ENCODE measurements at places on chromosomes 16 and 17.

DNA sequence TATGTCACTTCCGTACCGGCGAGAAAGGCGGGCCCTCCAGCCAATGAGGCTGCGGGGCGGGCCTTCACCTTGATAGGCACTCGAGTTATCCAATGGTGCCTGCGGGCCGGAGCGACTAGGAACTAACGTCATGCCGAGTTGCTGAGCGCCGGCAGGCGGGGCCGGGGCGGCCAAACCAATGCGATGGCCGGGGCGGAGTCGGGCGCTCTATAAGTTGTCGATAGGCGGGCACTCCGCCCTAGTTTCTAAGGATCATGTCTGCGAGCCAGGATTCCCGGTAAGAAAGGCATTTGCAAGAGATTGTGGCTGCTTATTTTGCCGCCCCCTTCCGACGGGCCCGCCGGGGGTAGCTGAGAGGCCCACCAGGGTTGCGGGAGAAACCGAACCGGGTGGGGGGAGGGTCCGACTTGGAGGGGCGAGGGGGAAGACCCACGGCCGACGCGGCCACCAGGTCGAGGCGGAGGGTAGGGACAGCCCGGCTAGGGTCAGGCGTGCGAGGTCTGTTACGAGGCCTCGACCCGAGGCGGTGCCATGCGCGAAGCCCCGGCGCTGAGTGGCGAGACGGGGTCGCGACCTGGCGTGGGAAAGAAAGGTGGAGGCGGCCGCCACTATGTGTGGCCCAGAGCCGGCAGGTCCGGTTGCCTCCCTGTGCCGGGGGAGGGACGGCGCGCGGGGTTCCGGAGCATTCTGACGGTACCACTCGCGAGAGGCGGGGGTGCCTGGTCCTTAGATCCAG lies 6.7 kb upstream of the CD68 start:
- peak; percentile 85 for DNase-seq

GRCh38 chr16:67421030-67421429 lies 4.8 kb upstream of the ZDHHC1 start:
- no peak for DNase-seq

- no peak for DNase-seq
Measured at GRCh38 chr16:648071-648780, 939 bp upstream of the WDR90 start.

DNA sequence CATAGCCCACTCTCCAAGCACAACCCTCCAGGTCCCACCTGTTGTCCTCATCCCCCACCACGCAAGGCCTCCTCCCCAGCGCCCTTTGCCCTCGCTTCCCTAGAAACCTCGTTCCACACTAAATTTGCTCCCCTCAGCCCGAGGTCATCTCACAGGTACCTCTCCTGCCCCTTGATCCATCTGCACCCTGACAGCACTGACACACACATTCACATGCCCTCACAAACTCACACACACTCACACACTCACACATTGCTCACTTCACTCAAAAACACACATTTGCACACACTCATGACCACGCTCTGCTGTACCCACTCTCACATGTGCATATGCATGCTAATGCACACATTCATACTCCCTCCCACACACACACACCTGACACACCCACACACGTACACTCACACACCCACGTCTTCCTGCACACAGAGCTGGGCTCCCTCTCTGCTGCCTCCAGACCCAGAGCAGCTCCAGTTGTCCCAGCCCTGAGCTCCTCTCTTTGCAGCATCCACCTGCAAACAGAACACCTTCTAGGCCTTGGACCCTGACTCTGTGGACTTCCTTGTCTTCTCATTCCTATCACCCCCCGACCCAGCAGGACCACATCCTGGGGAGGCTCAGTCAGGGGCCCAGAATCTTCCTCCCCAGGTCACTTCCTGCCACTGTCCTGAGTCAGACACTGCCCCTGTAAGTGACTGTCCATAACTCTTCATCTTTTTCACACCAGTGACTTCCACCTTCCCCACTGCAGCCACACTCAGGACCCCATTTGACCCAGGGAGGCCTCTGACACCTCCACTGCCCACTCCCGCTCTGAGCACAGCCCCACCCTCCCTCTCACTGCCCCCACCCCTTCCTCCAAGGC lies 4.9 kb downstream of the ASGR2 start:
- no peak for DNase-seq

DNA sequence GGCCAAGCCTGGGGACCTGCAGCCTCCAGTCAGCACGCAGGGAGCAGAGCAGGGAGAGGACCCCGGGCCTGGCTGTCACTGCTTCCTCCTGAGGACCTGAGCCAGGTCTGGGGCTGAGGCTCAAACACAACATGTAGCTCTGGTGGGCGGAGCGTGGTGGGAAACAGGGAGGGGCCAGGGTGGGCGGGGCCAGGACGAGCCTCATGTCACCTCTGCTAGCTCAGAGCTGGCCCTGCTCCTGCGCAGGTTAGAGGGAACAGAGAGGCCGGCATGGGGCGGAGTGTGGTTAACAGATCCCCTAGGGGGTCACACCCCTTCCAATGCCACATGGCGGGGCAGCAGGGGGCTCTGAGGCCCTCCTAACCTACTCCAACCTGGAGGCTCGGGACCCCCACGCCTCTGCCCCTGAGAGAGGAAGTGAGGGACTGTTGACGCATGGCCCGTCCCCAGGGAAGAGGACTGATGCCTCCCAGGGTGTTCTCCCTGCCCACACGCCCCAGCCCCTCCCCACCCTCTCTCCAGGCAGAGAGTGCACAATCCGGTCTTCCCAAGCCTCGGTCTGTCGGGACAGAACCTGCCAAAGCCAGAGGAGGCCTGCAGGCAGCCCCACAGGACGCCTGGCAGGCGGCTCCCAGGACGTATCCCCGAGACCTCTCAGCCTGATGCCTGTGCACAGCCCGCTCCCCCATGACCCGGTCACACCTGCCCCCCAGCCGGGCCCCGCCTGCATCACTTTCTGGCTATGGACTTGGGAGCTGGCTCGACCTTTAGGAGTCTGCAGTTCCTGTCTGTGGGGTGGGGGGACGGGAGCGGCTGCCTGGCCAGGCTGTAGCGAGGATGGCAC lies 15.2 kb downstream of the PIEZO1 start:
- DNase-seq: no peak

DNA sequence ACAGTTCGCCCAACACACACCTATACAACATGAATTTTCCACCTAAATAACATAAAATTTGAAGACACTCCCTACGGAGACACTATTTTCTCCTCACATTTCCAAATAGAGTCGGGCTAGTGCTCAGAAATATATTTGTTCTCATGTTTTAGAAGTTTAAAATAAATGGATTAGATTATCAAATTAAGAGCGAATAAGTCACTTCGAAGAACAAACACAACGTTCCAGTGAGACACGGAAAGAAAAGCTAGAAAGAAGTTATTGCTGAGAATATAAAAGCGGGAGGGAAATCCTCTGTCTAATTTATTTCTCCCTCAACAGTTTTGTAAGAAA lies 2.0 kb upstream of the HS3ST3B1 start:
- DNase-seq: no peak

- DNase-seq: no peak
Measured at GRCh38 chr17:9228408-9229159, 207.3 kb downstream of the NTN1 start.

- DNase-seq: no peak
Measured at GRCh38 chr17:81043725-81044427, 8.9 kb downstream of the BAIAP2 start.

DNA sequence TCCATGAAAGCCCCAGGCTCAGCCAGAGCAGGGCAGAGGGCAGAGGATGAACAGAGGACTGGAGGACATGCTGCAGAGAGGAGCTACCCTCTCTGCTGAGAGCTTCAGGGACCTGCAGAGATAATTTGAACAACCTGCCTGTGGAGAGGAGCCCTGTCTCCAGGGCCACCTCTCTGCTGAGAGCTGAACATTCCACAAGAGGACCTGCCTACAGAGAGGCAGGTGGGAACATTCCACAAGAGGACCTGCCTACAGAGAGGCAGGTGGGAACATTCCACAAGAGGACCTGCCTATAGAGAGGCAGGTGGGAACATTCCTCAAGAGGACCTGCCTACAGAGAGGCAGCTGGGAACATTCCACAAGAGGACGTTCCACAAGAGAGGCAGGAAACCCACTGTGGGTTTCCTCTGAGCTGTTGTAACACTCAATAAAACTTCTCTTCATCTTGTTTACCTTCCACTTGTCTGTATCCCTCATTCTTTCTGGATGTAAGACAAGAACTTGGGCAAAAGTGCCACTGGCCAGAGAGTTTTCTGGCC lies 551.9 kb upstream of the CA10 start:
- DNase-seq: no peak

- DNase-seq: no peak
Measured at GRCh38 chr17:79916991-79917901, 78.0 kb upstream of the CBX4 start.

DNA sequence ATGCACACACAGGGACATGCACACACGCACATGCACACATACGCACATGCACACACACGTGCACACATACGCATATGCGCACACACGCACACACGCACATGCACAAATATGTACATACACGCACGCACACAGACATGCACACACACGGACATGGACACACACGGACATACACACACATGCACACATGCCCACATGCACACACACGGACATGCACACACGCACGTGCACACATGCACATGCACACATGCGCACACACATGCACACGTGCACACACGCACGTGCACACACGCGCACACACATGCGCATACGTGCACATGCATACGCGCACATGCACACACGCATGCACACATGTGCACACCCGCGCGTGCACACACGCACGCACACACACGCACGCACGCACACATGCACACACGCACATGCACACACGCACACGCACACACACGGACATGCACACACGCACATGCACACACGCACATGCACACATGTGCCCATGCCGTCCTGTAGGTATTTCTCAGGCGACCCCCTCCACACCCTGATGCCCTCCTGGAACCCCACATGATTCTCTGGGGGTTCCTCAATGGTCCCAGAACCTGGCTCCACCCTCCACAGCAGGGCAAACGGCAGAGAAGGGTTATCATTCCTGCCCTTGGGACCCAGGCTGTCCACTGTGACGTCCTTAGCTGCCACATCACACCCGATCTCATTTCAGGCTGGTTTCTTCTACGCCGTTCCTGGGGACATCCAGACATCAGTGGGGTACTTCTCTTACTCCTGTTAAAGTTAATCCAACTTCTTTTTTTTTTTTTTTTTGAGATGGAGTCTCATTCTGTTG lies 9.6 kb upstream of the RBFOX3 start:
- DNase-seq: no peak

GRCh38 chr16:85610446-85611193 lies 2.5 kb upstream of the GSE1 start:
- DNase-seq: no peak

DNA sequence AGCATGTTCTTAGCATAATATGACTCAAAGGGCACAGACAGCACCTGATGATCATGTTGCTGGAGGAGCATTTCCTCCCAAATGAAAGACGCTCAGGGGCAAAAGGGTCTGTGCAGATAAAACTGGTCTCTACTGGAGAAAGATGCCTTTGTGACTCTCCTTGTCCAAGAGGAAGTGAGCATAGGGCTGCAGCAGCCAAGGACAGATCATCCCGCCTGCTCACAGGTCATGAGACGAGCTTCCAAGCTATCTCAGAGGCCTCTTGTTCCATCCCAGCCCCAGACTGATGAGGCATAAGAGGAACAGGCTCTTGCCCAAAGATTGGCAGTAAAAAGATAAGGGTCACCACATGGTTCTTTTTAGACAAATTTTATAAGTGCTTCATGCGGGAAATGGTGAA lies 141.8 kb downstream of the KATNIP start:
- DNase-seq: no peak

DNA sequence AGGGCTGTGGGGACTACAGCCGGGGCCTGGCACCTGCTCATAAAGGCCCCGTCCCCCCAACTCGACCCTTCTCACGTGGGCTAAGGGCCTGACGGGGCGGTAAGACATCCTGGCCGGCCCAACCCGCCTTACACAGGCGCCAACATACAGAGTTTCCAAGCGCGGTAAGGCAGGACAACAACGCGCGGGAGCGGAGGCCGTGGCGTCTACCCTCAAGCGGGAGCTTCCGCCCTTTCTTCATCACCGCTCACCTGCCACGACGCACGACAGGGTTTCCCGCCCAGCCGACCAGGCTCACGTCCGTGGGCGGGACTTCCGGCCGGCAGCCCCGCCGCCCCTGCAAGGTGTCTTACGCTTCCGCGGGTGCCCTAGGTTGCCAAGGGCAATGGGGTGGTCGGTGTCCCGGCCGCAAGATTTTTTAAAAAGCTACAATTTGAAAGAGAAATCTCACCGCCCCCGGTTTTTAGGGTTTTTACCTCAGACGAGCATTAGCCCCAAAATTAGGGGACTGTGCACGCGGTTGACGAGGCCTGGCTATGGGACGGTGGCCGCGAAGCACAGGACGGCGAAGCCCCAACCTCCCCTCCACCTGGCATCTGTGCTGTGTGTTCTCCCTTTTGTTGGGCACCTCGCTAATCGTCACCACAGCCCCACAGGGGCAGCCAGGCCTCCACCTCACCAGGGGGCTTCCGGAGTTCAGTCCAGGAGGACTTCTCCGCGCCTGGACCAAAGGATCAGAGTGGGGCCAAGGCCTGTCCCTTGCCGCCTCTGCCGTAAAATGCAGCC lies at the start of gene TERB1:
TSS of gene TERB1 (minus strand) at position 265 of the 786 bp plus-strand sequence. CDS start 4,786 bp downstream, outside the sequence.
- no peak for DNase-seq

- no peak for DNase-seq
Measured at GRCh38 chr17:77779711-77780539, 178.6 kb upstream of the TNRC6C start.

DNA sequence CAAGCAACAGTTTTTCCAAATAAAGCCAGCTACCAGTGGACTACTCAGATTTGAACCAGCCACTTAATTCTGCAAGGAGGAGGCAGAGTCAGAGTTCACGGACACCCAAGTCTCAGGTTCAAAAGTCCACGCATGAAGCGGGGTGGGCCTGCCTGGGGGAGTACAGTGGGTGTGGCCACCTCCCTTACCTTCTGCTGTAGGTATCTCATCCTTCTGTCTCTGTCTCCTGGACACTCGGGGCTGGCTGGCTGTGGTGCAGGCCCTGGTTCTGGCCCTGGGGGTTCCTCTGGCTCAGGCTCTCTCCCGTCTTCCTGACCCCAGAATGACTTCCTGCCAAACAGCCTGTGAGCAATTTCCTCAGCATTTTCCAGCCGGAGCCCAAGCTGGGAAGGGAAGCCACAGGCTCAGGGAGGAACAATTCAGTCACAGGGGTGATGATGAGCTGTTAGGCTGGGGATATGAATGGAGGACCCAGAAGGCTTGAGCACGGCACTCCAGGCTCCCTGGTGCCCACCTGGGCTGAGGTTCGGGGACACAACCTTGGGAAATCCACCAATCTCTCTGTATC lies 101.9 kb downstream of the LITAF start:
- DNase-seq: no peak

- DNase-seq: no peak
Measured at GRCh38 chr16:55830658-55831294, 2.1 kb downstream of the CES1 start.

GRCh38 chr17:17942846-17943245 lies 29.4 kb downstream of the TOM1L2 start:
- no peak for DNase-seq

- DNase-seq: no peak
Measured at GRCh38 chr16:48156790-48157209, 1.0 kb upstream of the ABCC12 start.
